ENCODE measurements at places on chromosomes 11 and 22. TPM values are rescaled to one million over a fixed set of nuclear protein-coding genes. Genes with fewer than 3 reads are reported as not detected.

- DNase-seq, result no peak
Observed at GRCh38 chr11:33258631-33259205, 1.5 kb downstream of the HIPK3 start.

- peak; percentile 80 for DNase-seq
Observed at GRCh38 chr22:28855355-28856094, 27.8 kb upstream of the ZNRF3 start.

GRCh38 chr11:24516638-24517037 is 19.8 kb downstream of the LUZP2 start:
- DNase-seq, result no peak

DNA sequence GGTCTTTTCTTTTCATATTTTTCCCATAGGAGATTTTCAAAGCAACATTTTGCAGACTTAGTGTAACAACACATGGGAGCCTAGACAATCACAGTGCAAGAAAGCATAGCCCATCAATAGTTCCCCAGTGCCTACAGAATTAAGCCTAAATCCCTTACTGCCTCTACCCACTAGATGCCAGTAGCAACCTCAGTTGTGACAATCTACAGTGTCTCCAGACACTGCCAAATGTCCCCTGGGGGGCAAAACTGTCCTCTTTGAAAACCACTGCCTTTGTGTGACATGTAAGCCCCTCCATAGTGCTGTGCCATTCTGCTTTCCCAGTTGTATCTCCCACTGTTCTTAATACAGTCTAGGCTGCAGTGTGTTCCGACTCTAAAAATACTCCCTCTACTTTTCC is 1329.0 kb downstream of the LRRC4C start:
- peak; percentile 48 for DNase-seq

DNA sequence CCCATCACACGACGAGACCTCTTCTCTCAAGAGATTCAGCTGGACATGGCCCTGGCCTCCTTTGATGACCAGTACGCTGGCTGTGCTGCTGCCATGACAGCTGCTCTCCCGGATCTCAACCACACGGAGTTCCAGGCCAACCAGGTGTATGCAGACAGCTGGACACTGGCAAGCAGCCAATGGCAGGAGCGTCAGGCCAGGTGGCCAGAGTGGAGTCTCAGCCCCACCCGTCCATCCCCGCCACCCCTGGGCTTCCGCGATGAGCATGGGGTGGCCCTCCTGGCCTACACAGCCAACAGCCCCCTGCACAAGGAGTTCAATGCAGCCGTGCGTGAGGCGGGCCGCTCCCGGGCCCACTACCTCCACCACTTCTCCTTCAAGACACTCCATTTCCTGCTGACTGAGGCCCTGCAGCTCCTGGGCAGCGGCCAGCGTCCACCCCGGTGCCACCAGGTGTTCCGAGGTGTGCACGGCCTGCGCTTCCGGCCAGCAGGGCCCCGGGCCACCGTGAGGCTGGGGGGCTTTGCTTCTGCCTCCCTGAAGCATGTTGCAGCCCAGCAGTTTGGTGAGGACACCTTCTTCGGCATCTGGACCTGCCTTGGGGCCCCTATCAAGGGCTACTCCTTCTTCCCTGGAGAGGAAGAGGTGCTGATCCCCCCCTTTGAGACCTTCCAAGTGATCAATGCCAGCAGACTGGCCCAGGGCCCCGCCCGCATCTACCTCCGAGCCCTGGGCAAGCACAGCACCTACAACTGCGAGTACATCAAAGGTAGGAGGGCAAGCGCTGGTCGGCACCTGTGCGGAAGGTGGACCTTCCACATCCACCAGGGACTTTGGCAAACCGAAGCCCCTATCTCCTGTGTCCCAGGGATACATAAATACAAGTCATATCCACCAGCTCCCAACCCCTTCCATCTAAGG is 11.3 kb downstream of the CHRNA10 start:
- DNase-seq, result no peak

- peak; percentile 79 for DNase-seq
Observed at GRCh38 chr11:68120273-68121066, 718 bp downstream of the CHKA start.

The ZC3H7B gene
- 55.8 TPM for total RNA-seq

DNA sequence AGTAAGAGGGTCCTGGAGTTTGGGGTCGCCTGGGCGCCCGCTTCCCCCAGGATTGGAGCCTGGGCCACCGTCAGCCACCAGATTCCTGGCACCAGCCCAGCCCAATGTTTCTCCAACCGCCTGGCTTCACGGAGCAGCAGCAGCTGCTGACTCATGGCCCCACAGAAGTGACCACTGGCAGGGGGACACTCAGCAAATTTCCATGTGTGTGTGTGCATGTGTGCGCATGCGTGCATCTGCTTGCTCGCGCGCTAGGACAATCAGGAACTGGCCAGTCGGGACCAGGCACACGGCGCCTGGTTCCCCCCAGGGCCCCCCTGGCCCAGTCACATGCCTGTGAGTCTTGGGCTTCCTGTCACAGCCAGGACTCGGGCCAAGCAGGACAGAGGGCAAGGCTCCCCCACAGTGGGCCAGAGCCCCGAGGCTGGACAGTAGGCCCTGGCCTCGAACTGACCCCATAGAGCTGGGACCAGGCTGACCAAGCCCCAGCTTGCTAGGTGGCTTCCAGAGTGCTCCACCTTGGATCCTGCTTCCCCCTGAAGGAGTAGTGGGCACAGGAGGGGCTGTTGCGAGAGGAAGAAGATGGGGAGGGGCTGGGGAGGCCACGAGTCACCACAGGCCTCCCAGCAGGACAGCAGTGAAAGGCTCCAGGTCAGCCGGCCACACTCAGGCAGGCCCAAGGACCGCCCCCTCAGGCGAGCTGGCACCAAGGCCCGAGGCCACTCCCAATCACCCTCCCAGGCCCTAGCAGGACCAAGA is 3.2 kb downstream of the CTSD start:
- no peak for DNase-seq

DNA sequence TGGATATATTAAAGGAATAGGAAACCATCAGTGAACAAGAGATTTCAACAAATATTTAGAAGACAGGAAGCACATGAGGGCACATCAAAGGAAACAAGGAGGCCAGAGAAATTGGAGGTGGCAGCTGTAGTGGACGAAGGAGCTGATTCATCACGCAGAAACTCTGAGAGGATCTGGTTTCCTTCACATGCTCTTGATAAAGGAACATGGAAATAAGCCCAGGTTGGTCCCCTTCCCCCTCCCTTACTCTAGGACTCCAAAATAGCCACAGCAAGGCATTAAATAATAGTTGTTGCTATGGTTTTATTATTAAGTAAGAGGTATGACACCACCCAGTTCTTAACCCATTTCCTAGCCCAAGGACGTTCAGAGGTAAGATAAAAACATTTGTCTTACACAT is 11.3 kb downstream of the IZUMO1R start:
- no peak for DNase-seq

- no peak for DNase-seq
Observed at GRCh38 chr22:39363751-39364515, 14.1 kb downstream of the SYNGR1 start.

- DNase-seq, result no peak
Observed at GRCh38 chr22:49951000-49951677, 9.4 kb upstream of the PIM3 start.
